ENCODE measurements at places on chromosomes 16 and 17.

DNA sequence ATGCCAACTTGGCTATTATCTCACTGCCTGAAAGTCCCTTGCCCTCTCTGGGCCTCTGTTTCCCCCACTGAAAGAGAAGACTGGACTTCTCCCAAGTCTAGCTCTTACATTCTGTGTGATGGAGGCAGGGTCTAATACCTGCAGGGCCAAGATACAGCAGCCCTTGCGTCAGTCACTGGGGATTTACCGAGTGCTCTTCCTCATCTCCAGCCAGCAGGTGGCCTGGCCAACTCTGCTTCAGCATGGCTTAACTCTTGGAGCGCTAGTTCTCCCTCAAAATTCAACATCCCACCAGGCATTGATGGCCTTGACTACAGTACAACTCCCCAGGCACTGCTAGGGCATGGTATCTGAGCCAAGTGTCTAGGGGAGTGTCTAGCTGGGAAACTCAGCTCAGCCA, 19.9 kb upstream of the MTMR4 start:
- no peak for DNase-seq

GRCh38 chr17:681738-682529, 32.7 kb downstream of the VPS53 start:
- no peak for DNase-seq

GRCh38 chr16:88888461-88889387, 22.3 kb upstream of the PABPN1L start:
- peak; percentile 27 for DNase-seq

DNA sequence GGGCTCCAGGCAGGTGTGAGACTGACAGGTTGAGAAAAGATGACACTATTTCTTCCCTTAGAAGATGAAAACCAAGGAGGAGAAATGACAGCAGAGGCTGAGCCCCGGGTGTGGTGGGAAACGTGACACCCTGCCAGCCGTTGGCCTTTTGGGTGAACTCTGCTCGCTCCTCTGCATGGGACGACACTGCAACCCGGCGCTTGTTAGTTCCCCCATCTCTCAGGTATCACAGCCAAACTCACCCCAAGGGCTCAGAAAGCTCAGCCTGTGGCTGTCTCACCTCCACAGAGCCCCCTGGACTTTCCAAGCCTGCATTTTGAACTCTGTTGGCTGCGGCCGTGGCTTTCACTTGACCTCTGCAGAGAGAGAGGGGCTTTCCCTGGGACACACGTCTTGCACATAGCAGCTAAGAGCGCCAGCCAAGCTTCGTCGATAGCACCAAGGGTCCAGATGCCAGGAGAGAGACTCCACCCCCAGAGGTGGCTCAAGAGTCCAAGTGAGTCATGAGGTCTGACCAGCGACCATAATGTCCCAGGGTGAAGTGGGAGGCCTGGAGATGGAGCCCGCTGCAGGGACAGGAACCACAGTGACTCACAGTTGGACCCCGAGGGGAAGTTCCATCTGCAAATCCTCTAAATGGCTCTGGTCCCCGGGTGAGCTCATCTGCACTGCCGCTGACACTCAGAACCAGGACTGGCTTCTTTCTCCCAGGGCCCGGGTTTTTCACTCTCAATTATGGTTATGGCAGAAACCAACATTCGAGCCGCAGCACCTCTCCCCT, 301.9 kb downstream of the SOX9 start:
- no peak for DNase-seq

DNA sequence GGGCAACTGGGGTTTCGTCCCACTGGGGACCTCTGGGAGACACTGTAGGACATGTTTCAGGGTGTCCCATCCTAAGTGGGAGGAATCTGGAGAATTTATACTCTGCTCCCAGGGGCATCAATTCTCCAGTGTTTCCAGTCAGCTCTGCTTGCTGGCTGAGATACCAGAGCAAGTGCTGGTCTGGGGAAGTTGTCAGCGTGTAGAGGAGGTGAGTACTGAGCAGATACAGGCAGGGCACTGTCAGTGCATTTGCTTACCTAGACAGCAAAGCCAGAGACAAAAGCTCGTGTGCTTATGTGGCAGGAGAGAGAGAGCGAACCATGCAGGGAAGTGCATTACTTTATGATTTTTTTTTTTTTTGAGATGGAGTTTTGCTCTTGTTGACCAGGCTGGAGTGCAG, 20.2 kb upstream of the TOX3 start:
- DNase-seq: no peak

DNA sequence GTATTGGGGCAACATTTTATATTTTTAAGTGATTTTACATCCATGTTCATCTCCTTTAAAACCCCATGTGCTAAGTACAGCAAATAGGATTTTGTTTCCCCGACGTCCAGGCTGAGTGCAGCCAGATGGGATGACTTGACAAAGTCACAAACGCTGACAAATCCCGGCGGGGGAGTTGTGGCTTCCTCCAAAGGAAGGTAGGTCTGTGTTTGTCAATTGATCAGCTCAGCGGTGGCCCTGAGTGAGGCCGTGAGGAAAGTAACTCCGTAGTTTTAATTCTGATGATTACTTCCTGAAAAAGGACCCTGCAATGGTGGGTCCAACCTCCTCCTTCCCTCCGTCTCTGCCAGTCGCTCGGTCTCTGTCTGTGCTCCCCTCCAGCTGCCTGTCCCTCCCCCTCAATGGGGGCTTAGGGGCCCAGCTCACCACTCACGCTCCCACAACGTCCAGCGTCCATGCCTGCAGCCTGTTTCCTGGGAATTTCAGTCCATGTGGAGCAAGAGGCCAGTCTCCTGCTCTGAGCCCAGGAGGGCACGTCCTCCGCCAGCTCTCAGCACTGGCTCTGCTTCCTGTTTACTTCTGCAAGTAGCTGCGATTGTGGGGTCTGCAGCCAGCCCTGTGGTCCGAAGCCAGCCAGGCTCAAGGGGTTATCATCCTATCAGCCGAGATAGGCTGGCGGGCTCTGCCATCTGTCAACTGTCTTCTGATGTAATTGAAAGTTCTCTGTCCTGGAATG, 209.4 kb upstream of the FOXF1 start:
- DNase-seq: no peak

- DNase-seq: no peak
Measured at GRCh38 chr17:22310717-22311686, 618.7 kb downstream of the KCNJ18 start.

DNA sequence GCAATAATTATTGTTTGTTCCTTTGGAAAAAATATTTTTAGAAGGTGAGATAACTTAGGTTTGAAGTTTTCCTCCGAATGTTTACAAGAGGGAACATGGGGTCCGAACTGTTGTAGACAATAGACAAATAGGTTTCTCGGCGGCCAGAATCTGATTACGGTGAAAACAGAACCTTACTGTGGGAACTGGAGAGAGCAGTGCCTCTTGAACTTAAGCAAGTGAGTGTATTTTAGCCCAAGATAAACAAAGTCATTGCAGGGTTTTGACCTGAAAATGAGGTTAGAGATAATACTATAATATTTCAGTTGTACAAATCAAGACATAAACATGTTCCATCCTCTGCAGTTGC, 134.7 kb downstream of the ABCA8 start:
- DNase-seq: no peak

DNA sequence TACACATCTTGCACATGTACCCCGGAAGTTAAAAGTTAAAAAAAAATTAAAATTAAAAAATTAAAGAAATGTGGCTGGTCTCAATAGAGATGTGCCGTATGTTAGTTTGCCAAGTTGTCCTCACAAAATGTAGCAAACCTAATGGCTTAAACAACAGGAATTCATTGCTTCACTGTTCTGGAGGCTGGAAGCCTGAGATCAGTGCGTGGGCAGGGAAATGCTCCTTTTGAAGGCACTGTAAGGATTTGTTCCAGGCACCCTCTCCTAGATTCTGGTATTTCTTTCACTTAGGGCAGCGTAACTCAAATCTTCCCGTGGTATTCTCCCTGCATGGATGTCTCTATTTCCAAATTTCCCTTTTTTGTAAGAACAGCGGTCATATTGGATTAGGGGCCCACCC, 32.7 kb upstream of the MON1B start:
- DNase-seq: no peak

DNA sequence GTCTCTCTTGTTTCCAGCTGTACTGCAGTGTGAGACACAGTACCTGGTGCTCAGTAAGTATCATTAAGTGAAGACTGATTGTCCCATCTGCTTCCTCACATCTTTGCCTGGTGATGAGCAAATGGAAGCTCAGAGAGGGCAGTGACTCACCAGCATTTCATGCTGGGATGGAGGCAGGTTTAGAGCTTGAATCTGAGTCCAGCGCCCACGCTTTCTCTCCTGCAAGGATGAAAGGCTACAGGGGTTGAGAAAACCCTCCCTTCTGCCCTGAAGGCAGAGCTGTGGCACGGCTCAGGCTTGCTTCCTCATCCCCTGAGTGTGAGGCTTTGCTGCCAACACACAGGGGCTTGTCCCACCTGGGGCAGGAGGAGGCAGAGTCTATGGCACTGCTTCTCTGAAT, 1.5 kb upstream of the RNF112 start:
- DNase-seq: no peak

DNA sequence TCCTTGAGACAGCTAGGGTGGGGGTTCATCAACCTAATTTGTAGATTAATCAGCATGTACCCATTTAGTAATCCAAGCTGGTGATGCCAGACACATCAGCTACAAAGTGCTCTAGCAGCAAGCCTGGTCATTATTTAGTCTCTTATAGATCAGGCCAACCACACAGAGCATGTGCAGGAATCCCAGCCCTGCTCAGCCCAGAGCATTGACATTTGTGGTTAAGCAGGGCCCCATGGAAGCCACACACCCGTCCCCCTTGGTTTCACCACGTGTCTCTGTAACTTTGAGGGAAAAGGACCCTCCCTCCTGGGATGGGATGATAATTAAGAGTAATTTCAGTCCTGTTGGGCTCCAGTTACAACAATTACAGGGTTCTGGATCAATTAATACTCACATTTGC, 268.8 kb upstream of the RPL38 start:
- DNase-seq: no peak

DNA sequence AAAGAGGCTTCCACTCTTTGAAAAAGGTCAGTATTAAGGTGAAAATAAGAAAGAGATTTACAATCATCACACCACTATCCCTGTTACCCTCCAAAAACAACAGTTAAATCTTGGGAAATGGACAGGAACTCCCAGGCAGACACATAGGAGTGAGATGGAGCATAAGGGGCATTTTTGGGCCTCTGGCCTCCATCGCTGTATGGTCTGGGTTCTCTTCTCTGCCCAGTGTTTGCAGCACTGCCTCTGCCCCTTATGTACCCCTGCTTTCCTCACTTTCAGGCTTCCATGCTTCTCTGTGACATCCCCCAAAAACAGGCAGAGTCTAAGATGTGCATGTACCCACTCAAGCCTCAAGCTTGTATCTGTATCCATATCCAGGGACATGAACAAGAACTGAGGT, 630 bp upstream of the HOXB2 start:
- no peak for DNase-seq

- peak; percentile 38 for DNase-seq
Measured at GRCh38 chr16:88347656-88348376, 34.9 kb upstream of the ZNF469 start.

DNA sequence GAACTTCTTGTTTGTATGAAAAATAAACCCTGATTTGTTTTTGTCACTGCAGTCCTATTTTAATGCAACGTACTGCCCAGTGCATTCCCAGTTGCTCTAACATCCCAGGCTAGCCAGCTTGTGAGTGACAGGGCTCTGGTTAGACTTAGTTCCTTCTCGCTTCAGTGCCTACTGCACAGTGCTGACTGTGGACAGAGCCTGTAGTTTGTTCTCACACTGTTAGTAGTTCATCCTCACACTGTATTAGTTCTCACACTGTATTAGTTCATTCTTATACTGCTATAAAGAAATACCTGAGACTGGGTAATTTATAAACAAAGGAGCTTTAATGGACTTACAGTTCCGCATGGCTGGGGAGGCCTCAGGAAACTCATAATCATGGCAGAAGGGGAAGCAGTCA, 116.6 kb upstream of the SALL1 start:
- DNase-seq: no peak

DNA sequence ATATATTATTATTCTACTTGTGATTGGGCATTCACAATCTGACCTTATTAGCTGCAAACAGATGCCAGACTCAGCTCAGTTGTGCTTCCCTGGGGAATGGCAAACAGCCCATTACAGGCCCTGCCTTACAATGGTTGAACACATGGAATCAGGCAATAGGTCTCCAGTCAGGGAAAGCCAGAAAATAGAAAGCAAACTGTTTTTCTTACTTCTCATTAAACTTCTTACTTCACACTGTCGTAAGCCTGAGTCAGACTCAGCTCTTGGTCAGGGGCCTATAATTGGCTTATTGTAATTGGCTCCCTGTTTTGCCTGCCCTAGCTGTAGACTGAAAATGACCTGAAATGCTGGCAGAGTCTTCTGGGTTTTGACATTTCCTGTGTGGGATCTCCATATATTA, 77.0 kb upstream of the CA10 start:
- DNase-seq: no peak

- no peak for DNase-seq
Measured at GRCh38 chr17:71427801-71428200, 693.0 kb upstream of the SOX9 start.

- no peak for DNase-seq
Measured at GRCh38 chr17:36993227-36993626, 44.5 kb downstream of the AATF start.

GRCh38 chr17:67353929-67354574, 12.3 kb downstream of the PSMD12 start:
- DNase-seq: no peak

DNA sequence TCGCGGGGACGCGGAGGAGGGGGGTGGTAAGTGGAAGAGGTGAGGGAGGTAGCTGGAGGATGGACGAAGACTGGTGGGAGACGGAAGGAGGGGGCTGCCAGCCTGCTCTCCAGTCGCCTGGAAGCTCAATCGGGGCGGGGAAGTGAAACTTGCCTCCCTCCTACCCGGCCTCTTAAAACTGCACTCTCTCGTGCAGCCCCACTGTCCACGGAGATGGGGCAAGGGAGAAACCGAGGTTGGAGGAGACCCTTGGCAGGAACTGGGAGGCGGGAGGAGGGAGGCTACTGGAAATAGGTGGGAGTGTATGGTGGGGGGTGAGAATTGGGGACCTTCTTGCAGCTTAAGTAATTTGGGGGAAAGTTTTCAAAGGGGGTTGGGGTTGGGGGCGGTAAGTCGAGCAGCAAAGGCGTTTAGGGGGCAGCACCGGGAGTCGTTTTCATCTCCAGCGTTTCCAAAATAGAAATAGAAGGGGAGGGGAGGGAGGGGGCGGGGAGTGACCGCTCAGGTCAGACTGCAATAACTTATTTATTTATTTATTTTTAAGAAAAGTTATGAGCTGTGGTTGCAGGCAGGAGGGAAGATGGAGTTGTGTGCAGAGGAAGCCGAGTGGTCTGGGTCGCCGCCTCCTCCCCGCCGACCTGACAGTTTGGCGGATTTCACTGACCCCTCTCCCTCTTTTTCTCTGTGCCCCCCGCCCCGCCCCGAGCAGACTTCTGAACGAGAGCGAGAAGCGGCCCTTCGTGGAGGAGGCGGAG, 1.4 kb downstream of the SOX9 start:
- no peak for DNase-seq

- DNase-seq: no peak
Measured at GRCh38 chr16:50340578-50340977, 28.2 kb downstream of the BRD7 start.

DNA sequence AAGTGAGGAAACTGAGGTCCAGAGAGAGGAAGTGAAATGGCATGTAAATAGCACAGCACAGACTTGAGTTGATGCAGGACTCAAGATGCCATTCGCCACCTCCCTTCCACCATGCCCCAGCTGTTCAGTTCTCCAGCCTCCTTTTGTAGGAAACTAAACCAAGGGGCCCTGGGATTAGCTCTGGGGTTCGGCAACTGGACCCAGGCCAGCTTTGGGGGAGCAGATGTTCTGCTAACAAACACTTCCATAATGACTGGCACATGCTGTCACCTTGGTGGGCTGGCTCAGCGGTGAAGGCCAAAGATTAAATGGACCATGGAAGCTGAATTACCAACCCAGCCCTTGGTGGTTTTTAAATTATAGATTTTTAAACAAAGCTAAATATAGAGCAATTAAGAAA, 77.0 kb downstream of the IRX6 start:
- no peak for DNase-seq

GRCh38 chr16:17281052-17281451, 189.7 kb downstream of the XYLT1 start:
- DNase-seq: no peak

All from DND-41 (cell line).